ENCODE measurements at places on chromosomes 5 and 9. TPM values are rescaled to one million over a fixed set of nuclear protein-coding genes. Genes with fewer than 3 reads are reported as not detected.

GRCh38 chr5:150603052-150603451 is 37.4 kb upstream of the SYNPO start:
- peak; percentile 66 for DNase-seq

DNA sequence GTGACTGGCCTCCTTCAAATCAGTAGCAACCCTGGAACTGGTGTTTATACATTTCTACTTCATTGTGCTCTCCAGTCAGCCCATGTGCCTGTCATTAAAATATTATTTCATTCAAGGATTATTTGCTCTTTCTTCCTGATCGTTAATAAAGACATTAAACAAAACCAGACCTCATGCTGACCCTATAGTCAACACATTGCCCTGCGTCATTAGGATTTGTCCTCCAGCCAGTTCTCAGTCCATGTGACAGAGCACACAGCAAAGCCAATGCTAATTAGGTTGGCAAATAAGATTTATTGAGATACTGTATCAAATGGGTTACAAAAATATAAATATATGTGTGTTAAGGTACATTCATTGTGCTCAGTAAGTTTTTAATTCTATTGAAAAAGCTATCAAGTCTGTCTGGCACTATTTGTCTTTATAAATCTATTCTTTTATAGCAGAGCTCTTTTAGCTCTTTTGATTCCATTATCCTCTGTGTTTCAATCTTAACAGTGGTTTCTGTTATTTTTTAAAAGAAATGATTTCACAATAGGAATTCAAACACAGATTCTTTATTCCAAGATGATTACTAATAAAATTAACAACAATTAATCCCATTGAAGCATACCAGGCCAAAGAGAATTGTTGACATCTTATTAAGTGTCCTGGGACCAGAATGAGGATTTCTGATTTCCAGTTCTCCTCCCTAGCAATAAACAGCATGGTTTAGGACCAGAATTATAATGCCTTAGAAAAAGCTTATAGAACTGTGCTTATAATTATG is 209.4 kb upstream of the RGMB start:
- no peak for DNase-seq

- DNase-seq = no peak
Measured at GRCh38 chr5:4375640-4376039, 764.5 kb upstream of the ADAMTS16 start.

Gene FOXD4L6
- total RNA-seq = 0.15 TPM

GRCh38 chr5:67935908-67936566 is 279.5 kb upstream of the PIK3R1 start:
- no peak for DNase-seq

Gene ESM1
- total RNA-seq = not detected

DNA sequence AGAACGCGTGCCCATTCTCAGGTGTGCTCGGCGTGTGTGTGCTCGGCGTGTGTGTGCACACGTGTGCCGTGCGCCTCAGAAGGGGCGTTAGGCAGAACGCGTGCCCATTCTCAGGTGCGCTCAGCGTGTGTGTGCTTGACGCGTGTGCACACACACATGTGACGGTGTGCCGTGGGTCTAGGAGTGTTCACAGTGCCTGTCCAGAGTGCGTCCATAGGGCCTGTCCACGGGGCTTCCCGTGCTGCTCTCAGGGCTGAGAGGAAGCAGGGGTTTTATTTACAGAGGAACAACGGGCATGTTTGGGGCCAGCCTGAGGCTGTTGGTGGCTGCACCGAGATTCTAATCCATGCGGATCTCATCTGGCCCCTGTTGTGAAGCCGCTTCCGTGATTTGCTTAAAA is 14.2 kb upstream of the AHRR start:
- DNase-seq = no peak
